ENCODE measurements at places on chromosomes 5 and 9.
A peak's percentile ranks its signal among the peaks of the same experiment; 100 is the strongest.

GRCh38 chr5:142684508-142685041, 1.3 kb downstream of the FGF1 start:
- DNase-seq: no peak

- no peak for DNase-seq
These were observed 2.7 kb downstream of the ELOVL7 start for GRCh38 chr5:60841361-60841760.

DNA sequence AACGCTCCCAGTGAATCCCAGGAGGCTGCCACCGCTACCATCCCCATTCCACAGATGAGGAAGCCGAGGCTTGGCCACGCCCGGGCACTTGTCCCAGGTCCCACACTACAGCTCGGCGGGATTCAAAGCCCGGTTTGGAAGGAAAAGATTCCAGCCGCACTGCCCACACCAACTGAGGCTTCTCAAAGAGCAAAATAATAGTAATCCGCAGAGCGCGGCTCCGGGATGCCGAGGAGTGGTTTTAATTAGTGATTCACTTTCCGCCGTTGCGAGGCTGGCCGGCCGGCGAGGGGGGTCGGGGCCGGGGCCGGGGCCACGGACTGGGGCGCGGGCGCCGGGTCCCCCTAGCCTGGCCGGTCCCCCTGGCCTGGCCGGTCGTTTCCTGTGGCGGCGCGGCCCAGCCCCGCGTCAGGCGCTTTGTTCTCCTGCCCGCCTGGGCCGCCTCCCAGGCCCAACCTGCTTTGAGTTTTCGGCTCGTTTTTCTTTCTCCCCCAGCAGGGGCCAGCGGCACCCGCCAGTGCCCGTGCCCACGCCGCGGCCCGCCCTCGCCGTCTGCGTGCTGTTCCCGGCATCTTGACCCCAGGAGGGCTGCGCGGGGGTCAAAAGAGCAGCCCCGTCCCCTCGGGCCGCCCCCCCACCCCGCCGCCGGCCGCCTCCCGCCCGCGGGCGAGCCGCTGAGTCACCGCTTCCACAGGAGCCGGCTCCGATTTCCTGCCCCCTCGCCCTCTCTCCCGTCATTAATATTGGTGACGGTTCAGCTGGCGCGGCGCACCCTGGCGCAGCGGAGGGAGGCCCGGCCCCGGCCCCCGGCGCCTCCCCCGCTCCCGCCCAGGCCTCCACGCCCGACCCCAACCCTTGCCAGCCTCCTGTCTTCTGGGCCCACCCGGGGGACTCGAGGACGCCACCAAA, 31.2 kb downstream of the FGF18 start:
- DNase-seq: peak; percentile 22

DNA sequence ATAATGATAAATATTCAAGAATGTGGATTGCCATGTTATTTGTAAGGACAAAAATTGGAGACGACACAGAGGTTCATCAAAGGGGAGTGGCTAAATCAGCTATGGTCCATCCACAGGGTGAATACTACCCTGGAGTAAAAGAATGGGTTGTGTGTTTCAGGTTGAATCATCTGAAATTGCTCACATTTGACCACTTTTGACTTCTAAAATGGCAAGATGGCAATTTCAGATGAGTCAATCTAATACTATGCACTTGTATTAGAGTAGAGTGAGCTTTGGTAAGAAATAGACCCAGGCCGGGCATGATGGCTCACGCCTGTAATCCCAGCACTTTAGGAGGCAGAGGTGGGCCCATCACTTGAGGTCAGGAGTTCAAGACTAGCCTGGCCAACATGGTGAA, 131.8 kb downstream of the GAPVD1 start:
- DNase-seq: no peak

DNA sequence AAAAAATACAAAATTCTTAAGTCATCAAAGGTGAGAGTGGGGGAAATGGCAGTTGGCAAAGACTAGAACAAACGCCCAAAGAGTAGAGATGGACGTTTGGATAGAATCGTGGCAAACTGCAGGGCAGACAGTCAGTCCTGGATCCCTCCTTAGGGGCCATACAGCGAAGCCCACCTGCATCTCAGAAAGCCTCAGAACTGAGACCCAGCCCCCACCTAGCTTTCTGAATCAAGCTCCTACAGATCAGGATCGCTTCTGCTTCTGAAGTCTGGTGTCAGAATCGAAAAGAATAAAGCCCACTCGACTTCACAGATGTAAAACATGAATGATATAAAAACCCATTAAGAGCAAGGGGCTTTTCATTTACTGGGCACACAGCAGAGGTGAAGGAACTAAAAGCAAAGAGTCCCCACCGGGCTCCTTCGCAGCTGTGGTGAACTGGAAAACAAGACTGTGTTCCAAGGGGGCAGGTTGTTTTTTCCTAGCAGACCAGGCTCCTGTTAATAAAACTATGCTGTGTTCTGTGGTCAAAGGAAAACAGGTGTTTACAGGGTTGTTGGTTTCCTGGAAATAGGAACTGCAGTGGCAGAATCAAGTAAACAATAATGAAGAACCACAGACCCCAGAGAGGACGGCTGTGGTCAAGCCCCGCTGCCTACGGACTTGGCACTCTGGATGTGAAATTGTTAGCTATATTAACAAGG, 91.8 kb downstream of the TLE1 start:
- DNase-seq: no peak

- no peak for DNase-seq
These were observed 13.9 kb upstream of the ADGRD2 start for GRCh38 chr9:124436320-124436719.

- no peak for DNase-seq
These were observed 82.3 kb downstream of the CRB2 start for GRCh38 chr9:123438321-123438720.
